NCI-H2227 treated with DMSO at 0.1 percent for 48 hours (cell line): ENCODE measurements at places on chromosomes 12 and 14.

DNA sequence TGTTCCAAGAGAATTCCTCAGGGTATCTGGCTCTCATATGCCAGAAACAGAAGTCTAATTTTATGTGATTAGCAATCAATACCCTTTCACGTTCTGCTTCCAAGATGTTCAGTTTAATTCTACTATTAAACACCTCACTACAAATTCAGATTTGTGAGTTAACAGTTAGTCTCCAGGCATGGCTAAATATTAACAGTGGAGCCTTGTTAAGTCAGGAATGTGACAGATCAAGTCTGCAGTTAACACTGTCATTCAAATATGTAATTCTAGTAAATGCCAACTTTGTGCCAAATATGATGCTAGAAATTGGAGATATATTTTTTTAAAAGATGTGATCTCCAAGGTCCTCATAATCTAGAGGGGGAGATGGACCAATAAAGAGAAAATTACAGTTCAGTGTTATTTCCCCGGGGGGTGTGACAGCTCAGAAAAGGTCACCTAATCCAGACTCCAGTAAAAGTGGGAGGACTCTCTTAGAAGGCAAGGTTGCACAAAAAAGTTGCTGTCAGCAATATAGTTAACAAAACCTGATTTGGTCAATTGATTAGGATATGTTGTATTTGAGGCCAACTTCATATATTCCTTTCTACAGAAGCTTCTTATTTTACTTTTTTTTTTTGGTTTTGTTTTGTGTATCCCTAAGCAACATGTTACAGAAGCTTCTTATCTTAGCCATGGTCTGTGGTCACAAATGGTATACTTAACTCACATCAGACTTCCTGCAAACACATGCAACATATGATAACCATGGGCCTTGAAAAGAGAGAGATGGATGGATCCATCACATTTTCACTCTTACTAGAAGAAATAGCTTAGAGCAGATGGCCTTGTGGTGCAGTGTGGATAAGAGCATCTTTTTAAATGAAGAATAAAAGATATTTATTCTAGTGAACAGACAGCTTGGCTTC is 18.4 kb upstream of the RNU6-7 start:
- no peak for DNase-seq

- no peak for DNase-seq
Measured at GRCh38 chr12:77995436-77996167, 164.9 kb downstream of the NAV3 start.

DNA sequence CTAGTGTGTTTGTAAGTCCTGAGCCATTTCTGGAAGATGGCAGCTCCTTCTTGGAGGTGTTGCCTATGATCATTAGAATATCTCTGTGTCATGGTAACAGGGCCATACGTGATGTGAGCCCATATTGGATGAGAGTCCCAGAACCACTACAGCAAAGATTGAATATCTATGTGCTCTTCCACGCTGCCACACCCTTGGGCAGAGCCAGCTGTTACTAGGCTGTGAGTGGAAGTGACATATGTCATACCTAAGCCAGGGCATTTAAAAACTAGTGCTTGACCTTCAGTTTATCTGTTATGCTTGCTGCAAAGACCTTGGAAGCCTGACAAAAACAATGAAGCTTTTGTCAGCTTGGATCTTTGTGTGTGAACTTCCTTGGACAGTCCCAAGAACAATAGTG is 495.1 kb upstream of the CCDC196 start:
- DNase-seq = no peak

- no peak for DNase-seq
Measured at GRCh38 chr14:63401646-63402045, 82.9 kb upstream of the GPHB5 start.

GRCh38 chr14:99910337-99911309 is 117.4 kb downstream of the EML1 start:
- no peak for DNase-seq

DNA sequence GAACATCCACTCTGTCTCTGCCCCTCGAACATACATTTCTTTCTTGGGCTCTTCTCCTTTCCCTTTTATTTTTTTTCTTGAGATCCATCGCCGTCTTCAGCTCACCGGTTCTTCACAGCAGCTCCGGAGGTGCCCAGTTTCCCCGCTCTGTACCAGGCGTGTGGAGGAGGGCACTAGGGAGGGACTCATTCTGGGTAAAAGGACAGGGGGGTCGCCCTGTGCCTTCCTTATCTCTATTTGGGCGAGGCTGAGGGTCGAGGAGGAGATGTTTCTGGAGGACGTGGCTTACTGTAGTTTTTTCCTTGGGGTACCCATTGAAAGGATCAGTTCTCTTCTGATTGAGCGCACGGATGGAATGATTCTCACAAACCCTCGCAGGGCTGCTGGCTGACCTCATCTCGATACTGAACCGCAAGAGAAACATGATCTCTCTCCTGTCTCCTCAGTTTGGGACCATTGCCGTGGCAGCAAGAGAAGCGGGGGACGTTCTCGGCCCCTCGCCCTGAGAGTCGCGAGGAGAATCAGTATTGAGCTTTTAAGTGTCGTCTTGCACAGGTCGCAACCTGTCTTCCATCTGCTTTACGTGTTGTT is 386 bp downstream of the LIN52 start:
- DNase-seq = no peak

GRCh38 chr14:76133103-76133502 is 18.6 kb upstream of the GPATCH2L start:
- no peak for DNase-seq

DNA sequence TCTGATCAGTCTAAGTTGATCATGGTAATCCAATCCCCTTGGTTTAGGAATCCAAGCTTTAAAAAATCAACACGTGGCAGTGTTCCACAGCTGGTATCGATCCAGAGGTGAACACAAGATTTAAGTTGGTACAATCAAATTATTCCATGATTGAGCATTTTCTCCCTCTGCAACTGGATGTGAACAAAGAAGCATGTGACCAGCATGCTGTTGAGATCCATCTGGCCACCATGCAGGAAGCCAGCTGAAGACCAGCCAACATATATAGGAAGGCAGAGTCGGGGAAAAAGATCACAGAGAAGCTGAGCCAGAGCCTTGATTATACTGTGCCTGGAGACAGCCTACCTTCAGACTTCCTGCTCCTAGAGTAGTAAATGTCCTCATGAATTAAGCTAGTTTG is 158.3 kb downstream of the SEC23A start:
- DNase-seq = no peak

GRCh38 chr12:94271351-94271750 is 123.0 kb downstream of the PLXNC1 start:
- no peak for DNase-seq

DNA sequence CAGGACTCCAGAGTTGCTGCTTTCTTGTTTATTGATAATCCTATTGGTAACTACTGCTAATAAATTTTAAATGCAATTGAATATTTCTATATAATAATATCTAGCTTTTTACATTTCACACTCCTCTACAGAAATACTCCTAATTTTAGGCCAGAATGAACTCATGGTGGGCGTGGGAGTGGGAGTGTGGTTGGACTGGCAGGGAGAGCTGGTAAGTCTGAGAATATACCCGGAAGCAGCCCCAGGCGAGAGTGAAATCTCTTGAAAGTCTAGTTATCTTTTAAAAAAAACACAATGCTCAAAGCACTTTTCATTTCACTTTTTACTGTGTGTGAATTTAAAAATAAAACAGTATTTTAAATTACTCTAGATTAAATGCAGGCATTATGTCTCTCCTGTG is 4.7 kb downstream of the TMEM263 start:
- DNase-seq = no peak

GRCh38 chr12:32248441-32249140 is 141.9 kb downstream of the BICD1 start:
- DNase-seq = no peak

DNA sequence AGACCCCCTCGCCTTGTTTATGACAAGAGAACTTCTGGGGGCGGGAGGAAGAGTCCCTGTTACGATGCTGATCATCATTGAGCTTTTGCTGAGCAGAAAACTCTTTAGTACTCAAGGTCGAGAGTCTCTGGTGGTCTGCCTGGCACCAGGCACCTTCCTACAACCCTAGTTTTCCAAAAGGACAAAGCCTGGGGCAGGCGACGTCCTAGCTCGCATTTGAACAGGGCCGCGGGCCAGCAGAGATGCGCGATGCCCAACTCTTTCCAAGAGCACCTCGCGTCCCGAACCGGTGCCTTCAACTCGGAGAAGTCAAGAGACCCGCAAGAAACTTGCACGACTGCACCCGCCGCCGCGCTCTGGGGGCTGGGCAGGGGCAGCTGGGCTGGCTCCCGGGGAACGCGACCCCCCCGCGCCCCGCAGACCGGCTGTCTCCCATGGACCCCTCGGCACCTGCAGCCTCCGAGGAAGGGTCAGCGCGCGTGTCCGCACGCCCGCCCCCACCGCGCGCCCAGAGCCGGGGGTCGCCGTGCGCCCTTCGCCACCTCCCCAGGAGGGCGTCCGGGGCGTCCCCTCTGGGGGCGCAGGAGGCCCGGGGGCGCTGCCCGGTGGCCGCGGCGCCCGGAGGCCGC is 377 bp upstream of the BCL7A start:
- DNase-seq = no peak

DNA sequence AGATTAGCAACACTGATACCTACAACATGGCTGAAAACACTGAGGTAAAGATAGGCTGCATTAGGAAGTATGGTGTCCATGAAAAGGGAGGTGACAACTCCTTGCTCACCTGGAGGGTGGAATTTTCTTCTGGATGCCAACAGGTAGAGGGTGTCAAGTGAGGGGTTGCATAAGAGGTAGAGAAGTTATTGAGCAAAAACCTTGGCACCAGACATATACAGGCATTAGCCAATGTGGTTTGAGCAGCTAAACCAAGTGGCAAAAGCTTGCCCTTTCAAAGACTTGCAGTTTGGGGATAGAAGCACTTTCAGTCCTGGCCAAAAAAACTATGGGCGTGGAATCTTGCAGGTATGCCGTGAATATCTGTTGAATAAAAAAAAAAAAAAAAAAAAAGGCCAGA is 3.8 kb downstream of the RITA1 start:
- DNase-seq = no peak

- no peak for DNase-seq
Measured at GRCh38 chr14:52918486-52918885, 32.4 kb downstream of the FERMT2 start.

DNA sequence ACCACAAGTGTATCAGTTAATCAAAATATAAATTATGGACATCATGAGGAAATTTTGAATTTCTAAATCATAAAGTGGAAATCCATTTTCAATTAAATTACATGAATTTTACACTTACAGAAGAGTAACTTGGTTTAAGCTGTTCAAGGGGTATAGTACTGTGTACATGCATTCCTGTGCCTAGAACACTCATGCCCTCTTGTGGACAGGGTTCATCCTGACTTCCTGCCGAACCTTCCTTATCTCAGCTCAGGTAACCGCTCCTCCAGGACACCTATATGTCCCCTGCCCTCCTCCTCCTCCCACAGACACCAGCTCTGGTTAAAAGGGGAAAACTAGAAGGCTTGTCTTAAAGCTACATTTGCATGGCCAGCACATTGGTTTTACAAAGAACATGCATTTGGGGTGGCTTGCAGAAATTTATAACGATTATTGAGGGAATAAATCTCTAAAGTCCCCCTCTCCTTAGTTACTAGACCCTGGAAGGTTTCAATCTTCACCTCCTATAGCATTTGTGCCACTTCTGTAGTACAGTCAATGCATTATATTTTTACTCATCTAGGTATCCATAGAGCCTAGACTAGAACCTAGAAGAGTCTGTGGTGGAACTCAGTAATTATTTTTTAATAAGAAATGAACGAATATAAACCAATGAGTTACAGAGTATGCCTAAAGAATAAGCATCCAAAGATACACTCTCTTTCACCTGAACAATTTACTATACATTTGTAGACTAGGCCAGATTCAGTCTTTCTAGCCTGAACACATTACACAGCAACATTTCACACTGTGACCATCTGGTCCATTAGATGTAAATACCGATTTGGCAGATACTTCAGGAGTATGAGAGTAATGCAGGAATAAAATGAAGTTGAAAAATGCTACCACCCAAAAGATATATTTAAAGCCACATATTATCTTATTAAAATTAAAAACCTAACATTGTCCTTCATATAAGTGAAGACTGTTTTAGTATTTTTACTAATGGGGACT is 345.6 kb downstream of the PAWR start:
- peak; percentile 34 for DNase-seq

GRCh38 chr12:113162102-113163029 is 12.8 kb downstream of the CFAP73 start:
- no peak for DNase-seq

- DNase-seq = no peak
Measured at GRCh38 chr14:65794674-65795279, 382.2 kb downstream of the FUT8 start.

GRCh38 chr14:67581643-67582042 is 18.4 kb downstream of the PIGH start:
- no peak for DNase-seq

DNA sequence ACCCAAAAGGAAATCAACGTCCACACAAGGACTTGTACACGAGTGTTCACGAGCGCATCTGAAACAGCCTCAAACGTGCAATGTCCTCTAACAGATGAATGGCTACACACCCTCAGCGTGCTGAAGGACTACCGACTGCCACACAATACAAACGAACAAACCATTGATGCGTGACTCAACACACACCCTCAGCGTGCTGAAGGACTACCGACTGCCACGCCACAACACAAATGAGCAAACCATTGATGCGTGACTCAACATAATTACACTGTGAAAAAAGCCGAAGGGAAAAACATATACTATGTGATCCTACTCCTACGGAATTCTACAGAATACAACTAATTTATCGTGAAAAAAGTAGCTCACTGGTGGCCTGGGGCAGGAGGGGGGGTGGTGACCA is 25.1 kb upstream of the BTBD6 start:
- DNase-seq = no peak

DNA sequence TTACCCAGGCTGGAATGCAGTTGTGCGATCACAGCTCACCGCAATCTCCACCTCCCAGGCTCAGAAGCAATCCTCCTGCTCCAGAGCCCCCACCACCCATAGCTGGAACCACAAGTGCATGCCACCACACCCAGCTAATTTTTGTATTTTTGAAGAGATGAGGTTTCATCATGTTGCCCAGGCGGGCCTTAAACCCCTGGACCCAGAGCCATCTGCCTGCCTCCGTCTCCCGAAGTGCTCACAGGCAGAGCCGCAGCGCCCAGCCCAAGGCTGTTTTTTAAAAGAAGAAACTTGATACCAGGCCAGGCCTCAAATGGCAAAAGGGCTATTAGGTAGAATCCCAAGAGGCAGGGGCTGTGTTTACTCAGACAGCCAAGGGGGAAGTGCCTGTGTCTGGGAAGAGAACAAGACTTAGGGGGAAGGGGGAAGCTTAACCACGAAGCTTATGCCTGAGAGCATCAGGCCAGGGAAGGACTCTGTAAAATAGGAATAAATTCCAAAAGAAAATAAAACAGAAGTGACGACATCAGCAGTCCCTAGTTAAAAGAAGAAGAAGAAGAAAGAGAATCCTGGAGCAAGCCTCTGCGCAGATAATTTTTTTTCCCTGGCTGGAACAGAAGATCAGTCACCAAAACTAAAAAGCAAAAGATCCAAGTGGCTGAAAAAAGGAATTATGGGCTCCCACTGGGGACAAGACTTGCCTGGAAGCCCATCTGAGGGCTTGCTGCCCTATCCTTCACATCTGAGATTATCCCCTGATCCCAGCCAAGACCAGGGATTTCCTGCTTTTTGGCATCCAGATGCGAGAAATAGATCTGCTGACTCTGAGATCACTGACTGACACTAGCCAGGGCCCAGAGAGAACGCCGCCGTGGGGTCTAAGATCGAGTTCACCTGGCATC is 170.5 kb downstream of the NDUFA12 start:
- DNase-seq = no peak
